CD4-positive, alpha-beta T cell (primary cell): ENCODE measurements at places on chromosomes 12 and 14.

DNA sequence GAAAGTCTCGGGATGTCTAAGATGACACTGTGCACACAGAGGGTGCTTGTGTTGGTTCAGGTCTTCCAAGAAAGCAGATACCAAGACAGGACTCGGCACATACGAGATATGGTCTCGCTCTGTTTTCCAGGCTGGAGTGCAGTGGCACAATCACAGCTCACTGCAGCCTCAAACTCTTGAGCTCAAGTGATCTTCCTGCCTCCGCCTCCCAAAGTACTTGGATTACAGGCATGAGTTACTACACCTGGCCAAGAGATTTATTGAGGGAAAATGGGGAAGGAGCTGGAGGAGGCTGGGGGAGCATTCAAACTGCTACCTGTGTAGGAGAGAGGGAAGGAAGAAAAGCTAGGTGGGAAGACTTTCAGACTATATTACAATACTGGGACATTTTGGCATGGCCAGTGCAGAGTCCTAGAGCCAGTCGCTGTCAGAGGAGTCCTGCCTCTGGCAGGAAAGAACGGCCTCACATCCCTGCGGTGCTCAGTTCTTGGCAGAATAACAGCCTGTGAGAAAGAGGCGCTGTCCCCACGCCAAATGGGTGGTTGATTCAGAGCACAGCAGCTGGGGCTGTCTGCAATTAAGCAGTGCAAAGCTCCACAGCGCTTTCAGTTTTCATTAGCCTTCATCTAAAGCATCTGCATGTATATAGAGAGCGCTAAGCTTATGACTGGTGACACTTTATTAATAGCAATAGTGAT lies 18.3 kb downstream of the SLC17A8 start:
- DNase-seq = no peak

- no peak for DNase-seq
These were observed 164.9 kb upstream of the BMP4 start for GRCh38 chr14:54121466-54122027.

- peak; percentile 60 for DNase-seq
These were observed at the start of gene ETV6 for GRCh38 chr12:11649413-11650285. TSS of gene ETV6 (plus strand) at chr12:11649674. CDS start at chr12:11650128, 454 bp downstream.

- DNase-seq = peak; percentile 91
These were observed 25.3 kb upstream of the GPR132 start for GRCh38 chr14:105090493-105091053.

- no peak for DNase-seq
These were observed 710 bp upstream of the FOS start for GRCh38 chr14:75277815-75278421.

GRCh38 chr12:72543777-72544467 lies 271.8 kb downstream of the TRHDE start:
- DNase-seq = no peak

DNA sequence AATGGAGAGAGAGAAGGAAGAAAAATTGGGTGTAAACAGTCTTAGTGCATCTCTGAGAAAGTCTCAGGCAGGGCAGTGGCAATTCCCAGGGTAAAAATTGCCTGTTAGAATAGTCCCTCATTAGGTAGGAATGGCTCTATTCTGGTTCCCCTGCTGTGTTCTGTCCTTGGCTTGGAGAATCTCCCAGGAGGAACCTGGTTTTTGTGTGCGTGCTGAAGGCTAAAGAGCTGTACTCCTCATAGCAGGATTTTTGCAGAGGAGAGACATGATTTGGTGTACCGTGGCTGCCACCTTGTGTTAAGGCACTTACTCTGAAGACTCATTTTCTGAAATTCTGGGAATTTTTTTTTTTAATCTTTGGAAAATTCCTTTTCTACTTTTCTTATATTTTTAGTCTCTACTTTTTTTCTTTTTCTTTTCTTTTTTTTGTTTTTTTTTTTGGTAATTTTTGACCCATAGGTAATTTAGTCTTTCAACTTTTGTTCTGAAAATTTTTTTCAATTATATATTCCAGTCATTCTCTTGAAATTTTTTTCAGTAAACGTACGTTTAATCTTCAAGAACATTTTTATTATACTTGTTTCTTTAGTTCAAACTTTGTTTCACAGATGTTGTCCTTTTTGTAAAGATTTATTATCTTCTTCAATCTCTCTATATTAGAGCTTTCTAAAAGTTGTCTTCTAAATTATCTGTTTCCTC lies 63.8 kb downstream of the FBXO33 start:
- DNase-seq = peak; percentile 9

- no peak for DNase-seq
These were observed 332.0 kb downstream of the MED13L start for GRCh38 chr12:115945491-115945885.

GRCh38 chr14:93078870-93079269 lies 36.9 kb downstream of the ITPK1 start:
- DNase-seq = no peak

DNA sequence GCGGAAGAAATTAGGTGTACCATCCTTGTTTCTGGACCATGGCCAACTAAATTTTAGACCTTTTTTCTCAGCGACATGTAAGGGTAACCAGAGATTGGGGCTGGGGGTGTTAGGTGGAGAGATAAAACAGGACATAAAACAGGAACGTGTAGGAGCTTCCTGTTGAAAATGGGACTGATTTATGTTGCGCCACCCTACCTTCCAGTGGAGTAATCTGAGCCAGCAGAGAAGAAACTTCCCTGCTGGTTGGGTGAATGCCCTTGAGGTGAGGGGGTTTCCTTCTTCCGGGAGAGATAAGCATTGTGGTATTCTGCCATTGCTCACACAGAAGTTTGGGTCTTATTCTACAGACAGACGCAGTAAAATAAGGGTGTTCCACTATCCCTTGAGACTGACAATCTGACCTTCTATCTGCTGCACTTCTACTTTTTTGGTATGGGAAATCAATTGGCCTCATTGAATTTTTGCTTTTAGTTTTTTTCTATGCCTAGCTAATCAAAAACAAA lies 417.6 kb downstream of the PCNX1 start:
- DNase-seq = peak; percentile 86
